Activated CD8-positive, alpha-beta memory T cell treated with anti-CD3 and anti-CD28 coated beads for 48 hours (primary cell): ENCODE measurements at places on chromosomes 7 and 10.

DNA sequence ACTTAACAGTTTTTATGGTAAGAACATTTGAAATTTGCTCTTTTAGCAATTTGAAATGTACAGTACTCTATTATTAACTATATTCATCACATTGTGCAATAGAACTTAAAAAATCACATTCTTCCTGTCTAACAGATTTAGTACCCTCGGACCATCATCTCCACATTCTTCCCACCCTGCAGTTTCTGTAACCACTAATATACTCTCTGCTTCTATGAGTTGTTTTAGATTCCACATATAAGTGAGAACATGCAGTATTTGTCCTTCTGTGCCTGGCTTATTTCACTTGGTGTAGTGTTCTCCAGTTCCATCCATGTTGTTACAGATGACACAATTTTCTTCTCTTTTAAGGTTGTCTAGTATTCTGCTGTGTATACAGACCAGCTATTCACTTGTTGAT lies 88.9 kb upstream of the SEC61G start:
- DNase-seq, result no peak

GRCh38 chr7:43750016-43750887 lies 8.2 kb upstream of the BLVRA start:
- DNase-seq, result no peak

- no peak for DNase-seq
Measured at GRCh38 chr7:143505838-143506237, 28.2 kb downstream of the TAS2R41 start.

DNA sequence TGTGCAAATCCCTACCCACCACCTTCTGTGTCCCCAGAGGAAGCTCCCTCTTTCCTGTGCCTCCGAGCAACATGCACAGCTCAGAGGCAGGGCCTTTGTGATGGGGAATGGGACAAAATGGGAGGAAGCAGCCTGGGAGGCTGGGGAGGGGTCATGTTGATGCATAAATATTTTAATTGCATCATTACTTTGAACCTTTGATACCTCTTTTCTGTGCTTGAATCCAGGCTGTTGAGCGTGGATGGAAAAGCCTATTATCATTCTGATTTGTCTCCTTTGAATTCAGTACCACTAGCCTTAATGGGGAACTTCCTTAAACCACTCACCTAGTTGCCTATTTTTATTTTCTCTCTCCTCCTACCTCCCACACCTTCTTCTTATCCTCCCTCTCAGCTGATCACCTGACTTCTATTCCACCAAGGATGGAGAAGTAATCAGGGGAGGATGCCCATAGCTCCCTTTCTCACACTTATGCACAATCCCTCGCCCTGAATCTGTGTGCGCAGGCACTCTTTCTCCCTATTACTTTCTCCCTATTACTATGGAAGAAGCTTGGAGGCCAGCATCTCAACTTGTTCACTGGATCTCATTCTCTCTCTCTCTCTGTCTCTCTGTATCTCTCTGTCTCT lies 78.5 kb downstream of the SEC61G start:
- DNase-seq, result no peak

GRCh38 chr7:157900556-157900955 lies 563.8 kb downstream of the DNAJB6 start:
- DNase-seq, result no peak

DNA sequence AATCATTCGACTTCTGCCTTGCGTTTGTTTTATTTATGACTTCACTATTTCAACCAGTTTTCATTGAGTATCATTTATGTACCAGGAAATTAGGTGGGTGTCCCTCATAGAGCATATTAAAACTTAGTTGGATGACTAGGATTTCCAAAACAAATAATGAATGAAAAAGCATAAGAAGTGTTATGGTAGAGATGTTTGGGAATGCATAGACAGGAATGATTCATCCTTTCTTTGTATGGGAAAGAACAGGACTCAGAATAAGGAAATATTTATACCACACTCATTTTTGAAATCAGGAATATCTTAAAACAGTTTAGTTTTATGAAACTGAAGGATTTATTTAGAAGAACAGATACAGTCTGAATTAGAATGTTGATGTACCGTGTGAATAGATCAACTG lies 315.7 kb downstream of the EXOC4 start:
- no peak for DNase-seq

- no peak for DNase-seq
Measured at GRCh38 chr7:78862411-78862900, 591.0 kb downstream of the MAGI2 start.

GRCh38 chr7:158416283-158416933 lies 171.2 kb downstream of the PTPRN2 start:
- no peak for DNase-seq

DNA sequence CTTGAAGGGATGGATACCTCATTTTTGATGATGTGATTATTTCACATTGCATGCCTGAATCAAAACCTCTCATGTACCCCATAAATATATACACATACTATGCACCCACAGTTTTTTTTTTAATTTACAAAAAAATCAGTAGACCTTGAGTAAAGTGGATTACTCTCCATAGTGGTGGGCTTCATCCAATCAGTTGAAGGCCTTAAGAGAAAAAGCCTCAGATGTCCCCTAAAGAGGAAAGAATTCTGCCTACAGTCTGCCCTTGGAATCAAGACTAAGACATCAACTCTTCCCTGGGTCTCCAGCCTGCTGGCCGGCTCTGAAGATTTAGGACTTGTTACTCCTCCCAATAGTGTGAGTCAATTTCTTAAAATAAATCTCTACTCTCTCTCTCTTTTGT lies 1.1 kb downstream of the AZGP1 start:
- no peak for DNase-seq

DNA sequence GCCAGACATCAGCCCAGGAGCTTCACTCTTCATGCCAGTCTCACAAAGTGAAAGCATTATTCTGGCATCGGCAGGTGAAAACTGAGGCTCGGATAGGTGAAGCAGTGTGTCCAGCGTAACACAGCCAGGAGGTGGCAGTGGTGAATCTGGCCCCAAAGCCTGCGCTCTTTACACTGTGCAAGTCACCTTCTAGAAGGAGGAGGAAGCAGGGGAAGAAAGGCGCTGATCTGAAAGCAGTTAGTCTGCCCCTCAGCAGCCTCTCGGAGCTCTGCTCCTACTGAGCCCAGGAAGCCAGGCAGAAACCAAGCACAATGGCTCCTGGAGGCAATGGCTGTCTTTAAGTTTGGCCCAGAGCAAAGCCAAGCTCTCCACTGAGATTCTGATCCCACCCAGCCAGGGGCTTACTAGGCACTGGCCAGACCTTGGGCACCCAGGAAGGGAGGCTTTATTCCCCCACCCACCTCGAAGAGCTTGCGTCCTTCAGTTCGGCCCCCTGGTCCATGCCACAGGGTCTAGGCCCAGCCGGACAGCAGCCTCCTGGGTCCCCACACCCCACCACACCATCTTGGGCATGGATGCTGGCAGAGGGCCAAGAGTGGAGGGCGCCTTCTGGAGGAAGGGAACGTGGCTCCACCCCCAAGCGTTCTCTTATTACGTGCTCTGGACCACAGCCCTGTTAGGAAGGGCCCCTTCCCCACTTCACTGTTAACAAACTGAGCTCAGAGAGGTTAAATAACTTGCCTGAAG lies 104.5 kb downstream of the GRID1 start:
- DNase-seq, result no peak

DNA sequence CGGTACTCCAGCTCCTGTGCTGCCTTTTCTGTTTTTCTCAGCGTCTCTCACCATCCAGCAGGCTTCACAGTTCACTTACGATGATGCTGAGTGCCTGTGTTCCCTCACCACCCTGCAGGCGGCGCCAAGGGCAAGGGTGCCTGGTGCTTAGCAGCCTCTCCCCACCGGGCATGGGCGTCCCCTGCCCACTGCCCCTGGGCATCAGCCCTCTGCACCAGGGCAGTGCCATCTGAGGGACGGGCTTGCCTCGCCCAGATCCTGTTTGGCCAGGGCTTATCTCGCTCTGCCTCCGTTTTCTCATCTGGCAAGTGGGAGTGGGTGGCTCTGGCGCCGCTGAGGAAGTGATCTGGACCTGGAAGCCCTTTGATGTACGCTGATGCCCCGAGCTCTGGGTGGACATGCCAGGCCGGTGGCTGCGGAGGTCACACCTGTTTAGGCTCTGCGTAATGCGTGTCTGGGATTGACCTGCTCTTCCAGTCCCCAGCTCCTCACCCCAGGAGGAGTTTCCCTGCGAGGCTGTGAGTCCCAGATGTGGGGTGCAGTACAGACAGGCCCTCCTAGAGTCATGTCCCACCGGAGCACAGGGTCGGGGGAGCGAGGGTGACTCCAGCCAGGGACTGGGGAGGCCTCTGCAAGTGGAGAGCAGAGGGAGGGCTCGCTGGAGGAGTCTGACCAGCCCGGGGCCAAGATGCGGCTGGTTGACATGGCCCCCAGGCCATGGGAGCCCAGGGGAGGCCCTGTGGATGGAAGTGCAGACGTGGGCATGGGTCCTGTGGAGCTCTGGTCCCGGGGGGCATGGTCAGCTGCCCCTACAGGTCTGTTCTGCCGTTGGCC lies 11.8 kb downstream of the TTYH3 start:
- DNase-seq, result no peak

GRCh38 chr7:43771128-43771527 lies 12.6 kb downstream of the BLVRA start:
- no peak for DNase-seq

DNA sequence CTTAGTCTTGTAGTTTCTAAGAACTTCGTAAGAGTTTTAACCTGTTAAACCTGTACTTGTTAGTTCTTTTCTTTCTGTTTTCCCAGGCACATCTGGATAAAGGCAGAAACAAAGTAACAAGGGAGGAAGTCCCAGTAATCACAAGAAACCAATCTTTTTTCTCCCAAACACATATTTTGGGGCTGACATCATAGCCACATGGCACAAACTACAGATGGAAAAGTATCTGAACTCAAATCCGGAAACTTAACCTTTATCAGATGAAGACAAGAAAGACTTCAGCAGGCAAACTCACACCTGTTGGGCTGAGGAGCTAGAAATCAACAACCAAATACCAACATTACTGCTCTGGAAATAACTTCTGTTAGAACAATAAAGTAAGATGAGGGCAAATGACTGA lies 67.1 kb downstream of the CUBN start:
- DNase-seq, result no peak

- no peak for DNase-seq
Measured at GRCh38 chr10:47249881-47250280, 50.1 kb upstream of the GDF10 start.
